ENCODE measurements at places on chromosomes 7 and 10.

DNA sequence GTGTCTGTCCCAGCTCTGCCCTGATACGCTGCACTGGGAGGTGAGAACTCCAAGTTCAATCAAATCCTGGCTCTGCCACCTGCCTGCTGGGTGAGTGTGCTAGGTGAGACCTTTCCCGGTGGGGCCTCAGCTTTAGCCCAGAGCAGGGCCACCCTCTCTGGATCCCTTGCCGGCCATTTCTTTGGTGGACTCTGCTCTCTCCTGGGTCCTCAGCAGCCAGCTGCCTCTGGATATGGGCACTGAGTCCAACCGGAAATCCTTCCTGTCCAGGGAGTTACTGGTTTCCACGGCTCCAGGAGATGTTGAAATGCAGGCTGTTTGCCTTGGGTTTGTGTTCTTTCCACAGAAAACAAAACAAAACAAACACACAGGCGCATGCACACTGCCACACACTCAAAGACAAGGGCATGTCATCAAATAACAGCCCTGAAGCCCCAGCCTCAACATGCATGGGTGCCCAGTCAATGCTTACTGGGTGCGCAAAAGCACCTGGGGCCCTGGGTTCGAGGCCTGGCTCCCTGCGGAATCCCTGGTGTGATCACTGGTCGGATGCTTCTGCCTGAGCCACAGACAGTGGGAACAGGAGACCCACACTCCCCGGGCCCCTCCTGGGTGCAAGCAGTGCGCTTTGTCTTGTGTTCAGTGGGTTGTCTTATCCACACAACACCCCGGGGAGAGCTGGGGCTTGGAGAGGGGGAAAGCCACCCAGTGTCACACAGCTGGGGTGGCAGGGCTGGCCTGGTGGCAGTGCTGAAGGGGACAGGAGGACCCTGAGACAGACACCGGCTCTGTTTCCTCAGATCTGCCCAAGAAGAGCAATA is 33.1 kb downstream of the PPIF start:
- no peak for DNase-seq

DNA sequence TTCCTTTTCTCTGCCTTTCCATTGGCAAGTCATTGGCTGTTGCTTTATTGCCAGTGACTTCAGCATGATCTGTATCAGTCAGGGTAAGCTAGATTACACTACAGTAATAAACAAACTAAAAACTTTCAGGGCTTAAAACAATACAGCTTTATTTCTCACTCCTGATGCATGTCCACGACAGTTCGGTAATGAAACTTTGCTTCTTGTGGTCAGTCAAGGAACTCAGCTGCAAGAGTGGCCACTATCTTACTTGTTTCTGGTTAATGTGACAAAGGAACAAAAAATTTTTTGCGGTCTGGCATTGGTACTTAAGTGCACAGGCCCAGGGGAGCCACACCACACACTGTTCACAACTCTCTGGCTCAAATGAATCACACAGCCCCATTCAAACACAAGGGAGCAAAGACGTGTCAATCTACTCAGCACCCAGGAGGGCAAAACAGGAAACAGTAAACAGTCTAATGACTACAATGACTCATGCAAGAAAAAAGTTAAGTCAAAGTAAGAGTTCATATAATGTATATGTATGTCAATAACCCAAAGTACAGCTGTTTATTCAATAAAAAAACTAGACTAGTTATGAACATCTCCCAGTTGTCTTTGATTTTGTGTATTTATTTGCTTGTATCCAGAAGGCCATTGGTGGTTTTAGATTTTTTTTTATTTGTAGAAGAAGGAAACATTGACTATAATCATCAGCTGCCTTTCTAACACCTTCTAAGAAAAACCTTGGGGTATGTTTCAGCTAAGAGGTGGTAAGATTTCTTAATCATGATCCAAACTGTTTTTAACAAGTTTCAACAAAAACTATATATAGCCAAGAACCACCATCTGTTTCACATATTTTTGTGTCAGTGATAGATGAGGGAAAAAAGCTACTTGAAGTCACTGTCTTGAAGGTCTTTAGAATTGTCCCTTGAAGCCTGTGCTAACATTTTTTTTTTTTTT is 134.4 kb upstream of the FAM3C start:
- DNase-seq, result no peak

GRCh38 chr7:151482883-151483710 is 36.6 kb downstream of the RHEB start:
- no peak for DNase-seq

DNA sequence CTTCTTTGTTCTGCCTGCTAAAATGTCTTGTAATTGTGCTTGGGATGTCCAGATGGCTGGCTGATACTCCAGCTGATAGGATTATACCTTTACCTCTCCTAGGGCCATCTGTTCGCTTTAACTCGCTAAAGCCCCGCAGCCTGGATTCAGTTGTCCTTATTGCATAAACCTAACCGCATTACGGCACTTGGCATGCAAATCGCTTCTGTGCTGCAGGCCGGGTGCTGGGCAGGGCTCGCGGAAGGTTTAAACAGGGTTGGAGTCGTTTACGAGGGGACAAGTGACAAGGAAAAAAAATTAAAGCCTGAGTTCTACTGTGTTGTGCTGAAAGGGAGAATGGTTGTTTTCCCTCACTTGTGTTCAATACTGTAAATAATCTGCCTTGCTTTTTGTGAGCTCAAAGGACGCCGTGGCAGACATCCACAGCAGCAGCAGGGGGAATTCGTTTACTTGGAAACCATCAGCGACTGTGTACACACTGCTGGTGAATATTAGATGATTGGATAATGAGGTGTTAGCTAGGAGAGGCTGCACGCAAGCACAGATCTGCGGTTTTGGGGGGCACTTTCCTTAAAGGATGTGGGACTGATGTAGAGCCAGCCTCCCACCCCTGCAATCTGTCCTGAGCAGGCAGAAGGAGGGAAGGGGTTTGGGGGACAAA is 93.0 kb downstream of the EBF3 start:
- DNase-seq, result peak; percentile 28

- DNase-seq, result no peak
These were observed 5.6 kb downstream of the CYP3A43 start for GRCh38 chr7:99833289-99833877.

GRCh38 chr7:80837345-80837744 is 81.5 kb downstream of the SEMA3C start:
- no peak for DNase-seq

DNA sequence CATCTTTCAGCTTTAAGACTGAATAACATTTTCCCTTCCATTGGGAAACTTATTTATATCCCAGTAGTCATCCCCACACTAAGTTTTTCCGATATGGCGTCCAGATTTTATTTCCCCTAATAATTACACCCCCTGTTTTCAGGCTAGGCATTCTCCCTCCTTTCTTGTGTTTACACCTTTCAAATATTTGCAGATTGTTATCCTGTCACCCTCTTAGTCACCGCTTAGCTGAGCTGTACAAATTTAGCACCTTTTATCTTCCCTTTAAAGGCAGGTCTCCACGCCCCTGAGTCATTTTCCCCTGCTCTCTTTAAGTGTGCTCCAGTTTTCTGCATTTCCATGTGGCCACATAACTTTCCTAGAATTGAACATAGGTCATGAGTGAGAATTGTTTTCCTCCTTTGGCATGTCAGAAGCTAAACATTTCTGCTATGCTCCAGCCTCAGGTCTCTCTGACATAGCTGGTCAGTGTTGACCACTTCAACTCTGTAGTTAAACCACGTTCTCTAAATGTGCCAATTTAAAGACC is 47.4 kb downstream of the LRRC4 start:
- no peak for DNase-seq

DNA sequence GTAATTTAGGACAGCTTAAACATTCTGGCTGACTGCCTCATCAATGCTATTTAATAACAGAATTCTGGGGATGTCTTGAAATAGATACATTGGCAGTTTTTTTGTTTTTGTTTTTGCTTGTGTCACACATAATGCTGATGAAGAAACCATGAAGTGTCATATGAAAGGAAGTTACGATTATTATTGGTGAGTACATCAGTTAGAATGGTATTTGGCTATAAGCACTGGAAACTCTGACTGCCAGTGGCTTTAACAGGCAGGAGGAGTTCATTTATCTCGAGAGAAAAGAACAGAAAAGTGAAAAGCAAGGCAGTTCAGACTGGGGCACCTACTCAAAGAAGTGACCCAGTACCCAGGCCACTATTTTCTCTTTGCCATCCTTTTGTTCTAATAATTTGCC is 18.1 kb downstream of the LSM8 start:
- no peak for DNase-seq
